ENCODE measurements at places on chromosomes 13 and 19. TPM values are rescaled to one million over a fixed set of nuclear protein-coding genes. Genes with fewer than 3 reads are reported as not detected.

The CABP5 gene
- total RNA-seq = not detected

The KLF5 gene
- total RNA-seq = 1.9 TPM

The JUND gene
- total RNA-seq = 137 TPM

The LENG1 gene
- total RNA-seq = 6.9 TPM

- DNase-seq = no peak
Observed at GRCh38 chr13:23651887-23652286, 81.7 kb downstream of the TNFRSF19 start.

GRCh38 chr19:8575467-8575997 lies 1.7 kb downstream of the MYO1F start:
- DNase-seq = no peak

DNA sequence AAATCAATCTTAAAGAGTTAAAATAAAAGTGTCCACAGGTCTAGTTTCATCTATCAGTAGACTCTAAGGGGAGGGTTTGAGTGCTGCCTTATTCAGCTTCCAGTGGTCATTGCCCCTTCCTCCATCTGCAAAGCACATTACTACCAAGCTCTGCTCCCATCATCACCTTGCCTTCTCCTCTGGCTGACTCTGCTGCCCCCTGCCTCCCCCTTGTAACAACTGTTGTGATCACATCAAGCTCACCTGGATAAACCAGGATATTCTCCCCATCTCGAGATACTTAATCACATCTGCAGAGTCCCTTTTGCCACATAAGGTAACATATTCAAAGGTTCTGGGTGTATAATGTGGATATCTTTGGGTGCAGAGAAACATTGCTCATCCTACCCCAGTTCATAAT lies 43.3 kb upstream of the GPC6 start:
- no peak for DNase-seq

DNA sequence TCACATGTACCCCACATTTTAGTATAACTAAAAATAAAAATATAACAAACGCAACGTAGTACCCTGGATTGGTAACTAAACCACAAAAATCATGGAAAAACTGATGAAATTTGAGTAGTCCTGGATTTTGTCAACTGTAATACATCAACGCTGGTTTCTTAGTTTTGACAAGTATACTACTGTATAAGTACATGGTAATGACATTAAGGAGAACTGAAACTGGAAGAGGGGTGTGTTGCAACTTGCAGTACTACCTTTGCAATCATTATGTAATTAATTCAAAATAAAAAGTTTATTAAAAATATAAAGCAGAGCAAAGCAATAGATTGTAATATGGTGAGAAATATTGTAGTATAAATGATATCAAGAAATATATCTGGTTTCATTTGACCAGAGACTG lies 1158.0 kb upstream of the SPRY2 start:
- DNase-seq = no peak

DNA sequence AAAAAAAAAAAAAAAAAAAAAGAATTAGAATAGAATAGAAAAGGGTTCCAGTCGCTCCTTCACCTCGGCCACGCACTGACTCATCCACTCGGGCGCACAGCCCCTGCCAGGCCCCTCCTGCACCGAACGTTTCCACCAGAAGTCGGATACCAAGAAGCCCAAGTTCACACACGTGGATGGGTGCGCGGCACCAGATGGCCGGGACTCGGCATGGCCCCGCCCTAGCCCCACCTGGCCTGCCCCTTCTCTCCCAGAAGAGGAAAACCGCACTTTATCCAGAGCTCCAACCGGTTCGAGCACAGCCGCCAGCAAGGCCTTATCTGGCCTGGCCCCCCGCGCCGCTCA lies 5.9 kb downstream of the PRR36 start:
- DNase-seq = no peak
